NCI-H345 (cell line): ENCODE measurements at places on chromosomes 13 and 19.
A peak's percentile ranks its signal among the peaks of the same experiment; 100 is the strongest.

DNA sequence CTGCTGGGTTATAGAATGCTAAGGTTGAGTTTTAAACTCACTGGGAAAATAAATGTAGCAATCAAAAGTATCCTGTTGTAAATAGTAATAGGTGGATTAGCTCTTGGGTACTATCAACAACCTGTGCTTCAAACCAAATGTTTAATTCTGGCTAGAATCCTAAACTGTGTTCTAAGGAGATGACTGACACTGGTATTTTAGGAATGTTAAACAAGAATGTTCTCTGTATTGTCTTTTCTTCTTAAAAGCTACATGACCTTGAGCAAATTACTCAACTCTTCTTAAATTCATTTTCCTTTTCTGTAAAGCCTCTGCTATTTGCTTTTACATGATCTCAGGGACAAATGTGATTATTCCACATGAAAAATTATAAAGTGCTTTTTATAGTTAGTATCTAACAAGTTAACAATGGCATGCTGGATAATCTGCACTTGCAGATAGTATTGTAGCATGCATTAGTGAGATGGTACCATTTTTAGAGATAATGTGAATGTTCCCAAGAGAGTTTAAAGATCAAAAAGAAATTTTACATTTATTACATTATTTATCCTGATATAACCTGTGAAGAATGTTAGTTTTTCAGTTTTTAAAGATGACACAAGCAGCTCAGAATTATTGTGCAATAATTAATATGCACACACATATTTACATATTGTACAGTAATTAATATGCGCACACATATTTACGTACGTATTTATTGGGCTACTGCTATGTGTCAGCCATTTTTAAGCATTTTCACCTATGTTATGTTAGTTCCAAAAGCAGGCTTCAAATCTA, 13.6 kb upstream of the EPSTI1 start:
- no peak for DNase-seq

DNA sequence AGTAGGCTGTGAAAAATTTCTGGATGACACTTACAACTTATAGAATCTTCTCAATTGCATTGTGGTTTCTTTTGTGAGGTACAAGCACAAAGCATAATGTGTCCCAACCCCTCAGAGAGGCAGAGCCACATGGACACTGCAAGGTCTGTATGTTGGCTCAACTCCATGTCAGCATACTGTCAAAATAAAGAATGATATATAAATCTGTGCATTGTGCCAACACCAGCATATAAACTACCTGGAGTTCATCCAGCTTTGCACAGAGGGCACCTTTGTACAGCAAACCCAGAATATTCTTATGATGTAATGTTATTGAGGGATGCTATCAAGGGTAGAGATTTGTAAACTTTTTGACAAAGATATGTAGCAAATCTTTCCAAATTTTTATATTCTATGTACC, 1065.8 kb upstream of the MIR17HG start:
- DNase-seq = peak; percentile 16

DNA sequence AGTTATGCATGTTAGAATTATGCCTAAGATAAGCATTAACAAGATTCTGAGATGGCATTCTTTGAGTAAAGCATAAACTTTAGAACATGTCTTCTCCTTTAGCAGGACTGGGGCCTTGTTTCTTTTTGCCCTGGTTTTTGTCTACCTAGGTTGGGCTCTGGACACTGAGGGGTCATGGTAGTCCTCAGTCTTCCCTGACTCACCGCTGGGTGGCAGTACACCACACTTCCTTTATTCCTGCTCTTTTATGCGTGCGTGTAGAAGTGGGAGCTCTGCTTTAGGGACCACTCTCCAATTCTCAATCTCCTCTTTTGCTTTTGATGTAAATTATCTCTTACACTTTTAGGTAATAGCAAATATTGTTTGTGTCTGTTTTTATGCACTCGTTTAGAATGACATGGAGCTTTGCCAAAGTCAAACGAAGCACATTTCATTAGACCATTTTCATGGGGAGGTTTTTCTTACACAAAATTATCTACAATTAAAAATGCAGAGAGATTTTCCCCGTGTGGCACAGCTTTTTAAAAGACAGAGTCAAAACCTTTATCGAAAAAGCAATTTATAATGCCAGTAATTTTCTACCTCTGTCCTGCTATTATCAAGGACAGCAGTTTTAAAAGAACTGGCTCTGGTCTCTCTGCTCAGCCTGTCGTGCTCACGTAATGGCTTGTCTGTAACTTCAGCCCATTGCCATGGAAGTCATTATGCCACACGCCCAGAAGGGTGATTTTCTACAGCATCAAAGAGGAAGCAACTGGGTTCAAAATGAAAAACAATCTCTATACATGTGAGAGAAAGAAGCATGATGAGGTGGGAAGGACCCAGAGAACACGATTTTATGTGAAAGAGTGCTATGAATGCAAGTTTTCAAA, 413.9 kb downstream of the COG6 start:
- peak; percentile 44 for DNase-seq

DNA sequence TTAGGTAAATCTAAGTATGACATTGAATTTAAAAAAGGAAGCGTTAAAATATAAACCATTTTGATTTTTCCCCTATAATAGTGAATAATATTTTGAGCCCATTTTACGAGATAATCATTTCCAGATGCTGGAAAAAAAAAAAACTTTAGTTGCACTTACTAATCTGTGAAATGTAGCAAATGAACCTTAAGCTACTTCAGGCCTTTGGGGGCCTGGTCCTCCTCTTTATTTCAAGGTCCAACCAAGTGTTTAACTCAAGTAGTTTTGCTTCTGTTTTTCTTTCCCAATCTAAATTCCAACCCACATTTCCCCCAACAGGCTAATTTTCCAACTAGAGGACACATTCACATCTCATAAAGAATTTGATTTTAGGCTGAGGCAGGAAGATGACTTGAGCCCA, 101.2 kb downstream of the TNFRSF19 start:
- DNase-seq = no peak

GRCh38 chr19:39362682-39363657, 20.7 kb downstream of the SAMD4B start:
- no peak for DNase-seq

DNA sequence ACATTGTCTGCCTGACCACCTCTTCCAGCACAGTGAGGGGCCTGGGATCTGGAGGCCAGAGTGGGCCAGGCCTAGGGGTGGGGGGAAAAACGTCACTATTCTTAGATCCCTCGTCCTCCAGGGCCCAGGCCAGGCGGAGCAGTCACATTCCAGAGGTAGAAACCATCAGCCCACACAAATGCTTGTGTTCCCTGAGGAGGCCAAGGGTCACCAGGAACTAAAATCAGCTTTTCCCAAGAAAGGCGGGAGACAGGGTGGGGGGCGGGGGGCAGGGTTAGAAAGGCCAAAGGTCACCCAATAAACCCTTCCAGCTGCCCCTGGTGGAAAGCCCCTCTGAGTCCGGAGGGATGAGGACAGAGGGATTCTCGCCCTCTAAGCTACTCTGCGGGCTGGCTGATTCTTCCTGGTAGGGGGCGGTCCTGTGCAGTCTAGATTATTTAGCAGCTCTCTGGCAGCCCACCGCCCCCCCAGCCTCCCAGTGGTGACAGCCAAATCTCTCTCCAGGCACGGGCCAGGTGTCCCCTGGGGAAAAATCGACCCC, 23.5 kb upstream of the CCL25 start:
- DNase-seq = no peak

DNA sequence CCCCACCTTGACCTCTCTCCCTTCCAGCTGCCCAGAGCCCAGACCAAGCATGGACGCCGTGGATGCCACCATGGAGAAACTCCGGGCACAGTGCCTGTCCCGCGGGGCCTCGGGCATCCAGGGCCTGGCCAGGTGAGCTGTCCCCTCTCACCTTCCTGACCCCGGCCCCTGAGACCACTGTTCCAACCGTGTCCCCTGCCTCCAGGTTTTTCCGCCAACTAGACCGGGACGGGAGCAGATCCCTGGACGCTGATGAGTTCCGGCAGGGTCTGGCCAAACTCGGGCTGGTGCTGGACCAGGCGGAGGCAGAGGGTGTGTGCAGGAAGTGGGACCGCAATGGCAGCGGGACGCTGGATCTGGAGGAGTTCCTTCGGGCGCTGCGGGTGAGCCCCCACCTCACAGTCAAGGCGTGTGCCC, 312 bp downstream of the CAPS start:
- no peak for DNase-seq

- peak; percentile 84 for DNase-seq
Measured at GRCh38 chr19:56367829-56368711, 25.3 kb downstream of the ZNF582 start.

GRCh38 chr19:30856376-30856775, 484.2 kb downstream of the ZNF536 start:
- DNase-seq = no peak

- DNase-seq = no peak
Measured at GRCh38 chr19:55613930-55614710, 8.7 kb downstream of the ZNF865 start.

DNA sequence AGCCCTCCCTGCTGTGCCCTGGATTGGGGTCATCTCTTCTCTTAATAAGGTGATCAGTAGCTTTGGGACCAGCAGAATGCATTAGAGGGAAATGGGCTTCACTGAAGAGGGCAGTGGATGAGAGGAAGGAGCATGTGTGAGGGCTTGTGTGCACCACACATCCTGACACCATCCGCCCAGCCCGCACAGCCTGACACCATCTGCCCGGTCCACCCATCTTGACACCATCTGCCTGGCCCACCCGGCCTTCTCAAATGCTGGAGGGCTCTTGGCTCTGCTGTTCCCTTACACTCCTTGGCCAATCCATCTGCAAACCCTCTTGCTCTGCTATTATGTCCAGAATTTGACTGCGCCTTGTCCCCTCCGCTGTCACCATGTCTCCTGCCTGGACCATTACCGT, 41.8 kb downstream of the BICRA start:
- DNase-seq = no peak

DNA sequence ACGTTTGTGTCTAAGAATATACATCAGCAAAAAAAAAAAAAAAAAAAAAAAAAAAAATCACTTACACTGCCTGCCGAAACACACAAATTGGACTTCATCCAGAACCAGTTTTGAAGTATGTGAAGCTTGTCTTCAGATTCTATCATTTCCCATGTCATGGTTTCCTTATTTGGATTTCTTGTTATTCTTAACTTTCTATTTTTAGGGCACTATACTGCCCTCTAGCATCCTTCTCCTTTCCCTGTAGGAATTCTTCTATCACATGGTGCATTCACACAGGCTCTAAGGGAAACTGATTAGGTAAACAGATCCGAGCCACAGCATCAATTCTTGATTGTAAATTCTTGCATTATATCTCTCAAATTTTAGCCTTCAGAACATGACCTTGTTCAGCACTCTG, 1507.5 kb downstream of the OLFM4 start:
- no peak for DNase-seq

- no peak for DNase-seq
Measured at GRCh38 chr13:41426047-41426446, 31.3 kb upstream of the RGCC start.

DNA sequence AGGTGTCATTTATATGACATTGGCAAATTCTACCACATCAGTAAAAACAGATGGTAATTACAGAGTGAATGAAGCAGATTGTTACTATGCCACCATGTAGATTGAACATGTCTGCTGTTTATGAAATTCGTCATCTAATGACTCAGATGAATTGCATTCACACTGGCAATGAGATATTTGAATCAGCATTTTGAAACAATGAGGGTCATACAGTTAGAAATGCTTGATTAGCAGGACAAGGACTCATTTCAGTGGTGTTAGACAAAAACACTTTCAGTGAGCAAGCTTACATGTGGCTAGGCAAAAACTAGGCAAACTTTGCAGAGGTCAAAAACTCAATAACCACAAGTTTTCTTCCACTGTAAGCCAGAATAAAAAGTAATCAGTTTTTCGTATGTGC, 1165.0 kb downstream of the SLITRK1 start:
- DNase-seq = no peak

DNA sequence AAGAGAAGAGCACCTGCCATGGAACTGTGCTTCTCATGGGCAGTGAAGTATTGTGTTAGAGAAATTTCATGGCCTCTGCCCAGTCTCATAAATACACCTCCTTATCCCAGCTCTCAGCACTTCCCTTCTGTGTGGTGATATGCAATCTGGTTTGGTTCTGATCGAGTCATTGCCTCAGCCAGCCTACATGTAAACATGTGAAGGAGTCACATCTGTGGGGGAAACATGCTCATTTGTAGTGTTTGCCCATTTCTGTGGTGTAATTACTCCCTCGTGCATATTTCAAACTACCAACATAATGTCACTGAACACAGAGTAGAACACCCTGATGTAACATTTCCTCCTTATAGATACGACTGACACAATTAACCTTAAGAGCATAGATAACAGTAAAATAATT, 183.0 kb downstream of the DCT start:
- DNase-seq = no peak
